Non-pigmented ciliary epithelial cell (primary cell): ENCODE measurements at places on chromosomes 13 and 19.

DNA sequence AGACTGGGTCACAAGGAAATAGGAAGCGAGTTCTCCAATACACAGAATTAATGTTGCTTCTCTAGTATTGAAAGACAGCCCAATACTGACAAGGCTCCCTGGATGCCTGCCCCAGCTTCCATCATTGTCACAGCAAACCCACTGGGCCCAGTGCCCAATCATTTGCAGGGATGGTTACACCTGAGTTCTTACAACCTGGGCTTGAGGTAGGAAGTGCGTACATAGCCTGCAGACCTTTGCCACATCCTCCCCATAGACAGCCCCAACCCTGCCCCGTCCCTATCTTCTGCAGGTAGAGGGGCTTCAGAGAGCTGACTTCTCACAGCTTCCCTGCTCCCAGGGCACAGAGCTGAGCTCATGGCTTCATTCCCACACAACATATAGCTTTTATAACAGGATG lies 108.1 kb upstream of the UBL3 start:
- DNase-seq: no peak

- DNase-seq: no peak
These were observed 10.1 kb upstream of the ZNF358 start for GRCh38 chr19:7505682-7506384.

DNA sequence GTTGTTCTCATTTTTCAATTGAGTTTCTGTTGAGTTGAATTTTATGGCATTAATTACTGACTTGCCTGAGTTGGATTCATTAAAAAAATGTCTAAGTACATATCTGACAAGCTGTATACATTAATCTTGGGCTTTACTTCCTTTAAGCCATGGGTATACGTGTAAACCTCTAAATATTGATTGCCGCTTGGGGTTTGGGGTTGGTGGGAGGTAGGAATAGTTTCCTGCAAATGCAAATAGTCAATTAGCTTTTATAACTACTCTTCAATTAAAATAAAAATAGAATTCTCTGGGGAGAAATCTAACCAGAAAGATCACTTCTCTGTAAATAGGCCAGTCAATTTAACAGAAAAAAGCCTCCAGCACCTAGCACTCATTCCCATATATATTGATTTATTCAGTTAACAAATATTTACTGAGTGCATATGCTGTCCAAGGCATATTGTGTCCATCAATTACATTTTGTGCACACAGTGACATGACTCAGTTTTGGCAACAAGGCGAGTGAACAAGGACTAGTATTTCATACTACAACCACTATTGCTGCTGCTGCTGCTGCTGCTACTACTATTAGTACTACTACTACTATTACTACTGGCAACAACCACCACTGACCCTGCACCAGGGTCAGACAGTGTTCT lies 306.8 kb downstream of the RFC3 start:
- no peak for DNase-seq

DNA sequence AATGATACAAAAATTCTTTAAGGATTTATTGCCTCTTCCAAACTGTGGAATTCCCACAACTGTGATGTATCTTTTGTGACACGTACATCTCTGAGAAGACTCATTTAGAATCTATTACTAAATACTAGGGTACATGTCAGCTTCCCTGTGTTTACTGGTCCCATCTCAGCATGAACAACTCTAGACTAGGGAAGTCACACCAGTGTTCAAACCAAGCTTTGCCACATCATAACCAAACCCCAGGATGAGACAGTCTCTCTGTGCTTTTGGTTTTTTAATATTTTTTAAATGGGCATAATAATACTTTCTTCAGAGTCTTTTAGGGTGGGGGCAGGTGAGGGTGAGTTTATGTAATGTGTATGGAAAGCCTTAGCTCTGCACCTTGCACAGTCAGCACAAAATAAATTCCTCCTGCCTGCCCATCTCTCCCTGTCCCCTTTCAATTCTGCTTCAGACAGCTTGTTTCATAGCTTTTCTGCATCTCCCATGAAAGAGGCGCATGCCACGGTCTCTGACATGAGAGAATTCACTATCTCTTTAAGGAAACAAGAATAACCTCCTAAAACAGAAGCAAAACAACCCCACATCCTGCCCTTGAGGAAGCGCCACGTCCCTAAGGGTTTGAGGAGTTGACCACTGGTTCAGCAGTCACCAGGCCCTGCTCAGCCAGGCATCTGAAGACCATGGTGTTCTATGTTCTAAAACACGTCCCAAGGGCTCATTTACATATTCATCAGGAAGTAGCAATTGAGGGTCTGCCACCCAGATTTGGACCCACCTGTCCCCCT lies 174.5 kb downstream of the USP12 start:
- DNase-seq: no peak
